ENCODE measurements at places on chromosomes 6 and 20.

GRCh38 chr6:110265273-110265672, 85.0 kb downstream of the CDC40 start:
- DNase-seq, result no peak

DNA sequence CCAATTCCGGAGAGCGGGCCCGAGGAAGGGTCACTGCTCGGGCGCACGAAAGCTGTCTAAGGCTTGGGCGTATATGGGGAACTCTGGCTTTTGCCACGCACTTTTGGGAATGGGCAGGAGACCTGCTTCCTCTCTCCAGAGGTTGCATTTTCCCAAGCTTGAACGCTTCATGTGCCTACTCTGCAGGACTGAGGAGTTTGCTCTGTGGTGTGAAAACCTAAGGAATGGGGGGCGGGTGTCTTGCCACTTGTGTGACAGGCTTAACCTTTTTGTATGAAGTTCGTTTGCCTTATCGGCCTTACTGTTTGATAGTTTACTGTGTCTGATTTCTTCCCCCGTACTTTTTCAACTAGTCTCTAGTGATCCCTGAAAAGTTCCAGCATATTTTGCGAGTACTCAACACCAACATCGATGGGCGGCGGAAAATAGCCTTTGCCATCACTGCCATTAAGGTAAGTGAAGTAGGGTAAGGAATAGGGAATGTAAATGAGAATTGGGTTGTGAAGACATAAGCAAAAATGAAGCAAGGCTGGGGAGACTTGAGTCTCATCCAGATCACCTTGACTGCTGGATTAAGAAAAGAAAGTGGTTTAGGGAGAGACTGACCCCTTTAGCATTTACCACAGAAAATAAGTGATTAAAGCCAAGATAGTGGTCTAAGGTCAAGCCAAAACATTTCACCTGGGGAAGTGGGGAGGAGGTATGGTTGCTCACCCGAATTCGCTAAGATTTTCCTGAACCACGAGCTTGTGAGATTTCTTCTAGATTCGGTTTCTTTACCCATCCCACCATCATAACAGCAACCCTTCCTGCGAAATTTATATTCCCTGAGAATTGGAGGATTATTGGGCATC, 627 bp downstream of the RPS18 start:
- no peak for DNase-seq

DNA sequence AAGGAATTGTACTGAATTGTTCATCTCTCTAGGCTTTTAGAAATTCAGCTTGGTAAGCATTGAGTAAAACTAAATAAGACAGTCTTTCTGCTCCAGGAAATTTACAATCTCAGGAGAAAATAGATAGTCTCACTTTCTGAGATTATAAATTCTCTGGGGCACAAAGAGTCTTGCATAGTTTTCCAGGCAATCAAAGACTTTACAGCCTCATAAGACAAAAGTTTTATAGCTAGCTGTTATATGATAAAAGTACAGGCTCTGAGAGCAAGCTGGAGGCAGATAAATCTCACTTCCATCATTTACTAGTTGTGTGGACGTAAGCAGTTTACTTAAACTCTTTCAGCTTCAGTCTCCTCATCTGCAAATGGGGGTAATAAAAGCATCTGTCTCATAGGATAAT, 11.4 kb downstream of the FRK start:
- no peak for DNase-seq

DNA sequence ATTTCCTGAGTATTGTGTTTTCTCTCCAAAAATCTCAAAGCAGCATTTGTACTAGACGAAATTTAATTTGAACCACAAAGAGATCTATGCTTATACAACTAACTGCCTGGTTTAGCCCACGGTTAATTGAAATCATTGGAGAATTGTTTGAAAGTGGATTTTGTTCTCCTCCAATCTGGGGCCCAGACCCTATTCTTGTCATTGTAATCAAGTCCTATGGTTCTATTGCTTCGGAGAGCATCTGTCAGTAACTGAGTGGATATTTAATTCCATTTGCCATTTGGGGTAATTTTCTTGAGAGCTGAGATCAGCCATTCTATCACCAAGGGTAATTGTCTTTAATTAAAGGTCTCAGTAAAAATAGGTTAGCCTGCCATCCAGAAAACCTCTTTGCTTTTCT, 117.0 kb upstream of the KCNG1 start:
- no peak for DNase-seq

DNA sequence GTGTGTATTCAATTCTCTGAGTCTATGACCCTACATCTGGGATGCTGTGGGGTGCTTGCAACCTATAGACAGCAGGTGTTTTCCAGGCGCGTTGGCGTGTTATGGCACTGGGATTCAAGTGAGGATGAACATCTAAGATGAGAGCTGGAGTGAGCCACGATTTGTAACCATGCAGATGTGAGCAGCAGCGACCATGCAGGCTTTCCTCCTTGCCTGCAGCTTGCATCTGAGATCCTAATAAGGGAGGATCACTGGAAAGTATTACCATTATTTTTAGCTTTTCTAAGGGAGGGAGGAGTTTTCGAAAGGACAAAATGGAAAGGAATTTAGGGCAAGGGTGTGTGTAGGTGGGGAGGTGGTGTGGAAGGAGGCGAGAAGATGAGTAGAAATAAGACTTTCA, 216.7 kb downstream of the ATXN1 start:
- DNase-seq, result no peak

- DNase-seq, result peak; percentile 22
These were observed 41.6 kb upstream of the LYRM2 start for GRCh38 chr6:89680150-89680549.

DNA sequence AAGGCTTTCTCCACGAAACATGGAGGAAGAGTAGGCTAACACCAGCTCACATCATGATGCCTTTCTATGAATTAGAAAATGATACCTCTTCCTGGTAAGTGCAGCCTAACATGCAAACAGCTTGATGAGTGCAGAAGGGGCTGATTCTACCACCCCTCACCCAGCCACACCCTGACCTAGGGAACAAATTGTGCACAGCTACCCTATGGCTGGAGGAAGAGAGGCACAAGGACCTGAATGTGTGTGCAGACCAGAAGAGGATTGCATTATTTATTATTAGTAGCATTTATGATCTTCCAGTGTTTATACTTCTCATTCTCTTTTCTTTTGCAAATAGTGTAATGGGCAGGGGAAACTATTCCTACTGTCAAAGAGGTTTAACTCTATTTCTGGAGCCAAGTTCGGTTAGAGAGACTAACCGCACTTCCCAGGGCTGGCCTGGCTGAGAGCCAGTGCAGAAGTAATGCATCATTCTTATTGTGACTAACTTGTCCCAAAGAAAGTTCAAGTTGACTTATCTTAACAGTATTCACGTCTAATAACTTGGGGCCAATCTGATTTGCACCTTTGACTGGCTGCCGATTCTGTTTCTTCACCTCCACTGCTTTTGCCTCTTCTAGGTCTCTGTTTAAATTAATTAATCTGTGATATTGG, 237.5 kb downstream of the CD83 start:
- DNase-seq, result no peak

DNA sequence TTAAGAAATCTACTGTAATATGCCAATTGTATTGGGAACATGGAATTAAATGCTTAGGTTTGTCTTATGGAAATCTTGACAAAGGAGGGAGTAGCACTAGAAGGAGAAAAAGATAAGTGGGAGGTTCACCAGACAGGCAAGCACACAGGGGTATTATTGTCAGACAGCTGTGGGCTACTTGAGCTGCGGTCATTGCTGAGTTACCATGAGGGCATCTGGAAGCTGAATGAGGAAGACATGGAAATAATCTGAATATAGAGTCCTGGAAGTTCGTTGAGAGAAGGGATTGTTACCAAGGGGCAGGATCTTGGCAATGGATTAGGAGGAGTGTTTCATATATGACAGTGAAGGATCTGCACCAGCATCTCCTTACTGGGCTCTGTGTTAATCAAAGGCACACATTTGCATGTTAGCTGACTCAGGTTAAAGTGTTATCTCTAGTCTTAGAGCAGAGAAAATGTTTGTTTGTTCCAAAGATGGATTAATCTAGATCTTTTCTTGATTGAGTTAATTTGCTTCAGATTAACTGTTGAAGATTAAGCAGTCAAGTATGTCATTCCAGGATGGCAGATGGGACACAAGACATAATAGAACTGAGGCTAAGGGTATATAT, 53.0 kb upstream of the SUPT3H start:
- no peak for DNase-seq

- no peak for DNase-seq
These were observed 106.1 kb downstream of the CEBPB start for GRCh38 chr20:50296450-50297375.

GRCh38 chr6:140636271-140636907, 1261.9 kb upstream of the CITED2 start:
- no peak for DNase-seq

- no peak for DNase-seq
These were observed 787 bp upstream of the CARMIL1 start for GRCh38 chr6:25278261-25278913.

- no peak for DNase-seq
These were observed 102.7 kb downstream of the TSHZ2 start for GRCh38 chr20:53074811-53075314.

DNA sequence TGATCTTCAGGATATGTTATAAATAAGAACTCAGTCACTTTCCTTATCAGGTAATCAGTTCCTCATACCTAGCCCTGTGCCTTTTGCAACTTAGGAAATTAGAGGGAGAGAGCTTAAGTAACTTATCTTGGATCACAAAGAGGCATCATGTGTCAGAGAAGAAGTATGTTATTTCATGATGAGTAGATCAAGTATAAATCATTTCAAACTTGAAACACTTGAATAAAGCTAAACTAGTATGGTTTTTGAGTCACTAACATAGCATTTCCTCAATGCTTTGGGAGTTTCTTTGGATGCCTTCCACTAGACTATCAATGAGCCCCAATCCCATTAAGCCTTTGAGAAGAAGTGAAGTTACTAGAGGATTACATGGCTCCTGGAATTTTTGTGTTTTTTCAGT, 102.6 kb upstream of the TNFAIP3 start:
- no peak for DNase-seq

Data from DMS79 (cell line).